Smooth muscle cell of the brain vasculature (primary cell): ENCODE measurements at places on chromosomes 12 and 14.

DNA sequence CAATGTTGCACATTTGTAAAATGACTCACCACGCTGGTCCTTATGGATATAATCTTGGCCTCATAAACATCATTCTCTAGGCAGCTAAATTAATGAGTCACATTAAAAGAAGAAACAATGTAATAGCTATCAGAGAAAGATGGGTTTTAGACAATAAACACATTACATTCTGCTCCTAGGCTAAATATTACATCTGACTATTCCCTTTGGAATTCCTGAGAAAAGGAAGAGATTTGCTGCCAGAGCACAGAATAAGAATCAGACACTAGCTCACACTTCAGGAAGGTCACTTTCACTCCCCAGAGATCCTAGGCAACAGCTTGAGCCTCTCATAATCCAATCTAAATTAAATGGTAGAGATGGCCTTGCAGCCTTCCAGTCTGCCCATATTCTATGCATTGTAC, 218.2 kb downstream of the PTPRO start:
- no peak for DNase-seq

DNA sequence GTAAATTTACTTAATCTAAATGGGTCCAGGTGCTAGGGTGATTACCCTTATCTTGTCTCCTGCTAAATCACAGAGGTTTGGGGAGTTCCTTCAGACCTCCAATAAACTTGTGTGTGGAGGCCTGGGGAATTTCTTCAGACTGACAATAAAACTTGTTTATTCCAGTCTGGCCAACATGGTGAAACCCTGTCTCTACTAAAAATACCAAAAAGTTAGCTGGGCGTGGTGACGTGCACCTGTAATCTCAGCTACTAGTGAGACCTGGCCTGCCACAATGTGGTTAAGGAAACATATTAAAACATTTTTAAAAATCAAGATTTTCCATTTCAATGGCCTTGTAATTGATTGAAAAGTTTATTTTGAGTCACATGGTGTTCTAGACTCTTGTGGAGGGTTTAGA, 126.9 kb upstream of the FGD4 start:
- no peak for DNase-seq

- no peak for DNase-seq
These were observed 106.2 kb upstream of the NAV3 start for GRCh38 chr12:77724367-77724957.

- DNase-seq = no peak
These were observed 6.6 kb downstream of the ASPG start for GRCh38 chr14:104091927-104092771.

- no peak for DNase-seq
These were observed 23.1 kb downstream of the ATP2A2 start for GRCh38 chr12:110304061-110304551.

GRCh38 chr12:118332511-118332910, 40.2 kb downstream of the TAOK3 start:
- no peak for DNase-seq

DNA sequence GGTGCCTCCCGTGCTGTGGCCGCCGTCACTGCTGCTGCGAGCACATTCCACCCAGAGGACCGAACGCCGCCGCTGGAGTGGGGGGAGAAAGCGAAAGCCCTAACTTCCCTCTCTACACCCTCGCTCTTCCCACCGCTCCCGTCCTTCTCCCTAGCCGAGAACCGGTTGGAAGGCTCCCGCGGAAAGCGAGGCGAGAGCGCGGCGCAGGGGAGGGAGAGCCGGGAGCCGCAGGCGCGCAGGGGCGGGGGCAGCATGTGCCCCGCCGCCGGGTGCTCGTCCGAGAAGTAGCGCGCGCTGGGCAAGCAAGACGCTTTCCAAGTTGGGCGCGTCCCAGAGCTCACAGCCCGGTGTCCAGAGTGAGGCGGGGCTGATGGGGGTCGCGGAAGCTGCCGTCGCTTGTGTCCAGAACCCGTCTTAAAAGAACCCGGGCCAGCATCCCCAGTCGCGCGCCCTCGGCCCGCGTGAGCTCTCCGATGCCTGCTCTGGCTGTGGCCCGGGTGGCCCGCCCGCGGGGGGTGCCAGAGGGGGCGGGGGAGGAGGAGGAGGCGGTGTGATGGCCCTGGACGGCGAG, at the start of gene TRHDE:
Gene TRHDE, plus strand, starts transcription at position 280 of the 571 bp plus-strand sequence. Its CDS starts 274 bp downstream, at position 554.
- DNase-seq = no peak

GRCh38 chr14:89674936-89675335, 257.9 kb upstream of the FOXN3 start:
- no peak for DNase-seq

- no peak for DNase-seq
These were observed 271.4 kb downstream of the RPS29 start for GRCh38 chr14:49314737-49315136.

DNA sequence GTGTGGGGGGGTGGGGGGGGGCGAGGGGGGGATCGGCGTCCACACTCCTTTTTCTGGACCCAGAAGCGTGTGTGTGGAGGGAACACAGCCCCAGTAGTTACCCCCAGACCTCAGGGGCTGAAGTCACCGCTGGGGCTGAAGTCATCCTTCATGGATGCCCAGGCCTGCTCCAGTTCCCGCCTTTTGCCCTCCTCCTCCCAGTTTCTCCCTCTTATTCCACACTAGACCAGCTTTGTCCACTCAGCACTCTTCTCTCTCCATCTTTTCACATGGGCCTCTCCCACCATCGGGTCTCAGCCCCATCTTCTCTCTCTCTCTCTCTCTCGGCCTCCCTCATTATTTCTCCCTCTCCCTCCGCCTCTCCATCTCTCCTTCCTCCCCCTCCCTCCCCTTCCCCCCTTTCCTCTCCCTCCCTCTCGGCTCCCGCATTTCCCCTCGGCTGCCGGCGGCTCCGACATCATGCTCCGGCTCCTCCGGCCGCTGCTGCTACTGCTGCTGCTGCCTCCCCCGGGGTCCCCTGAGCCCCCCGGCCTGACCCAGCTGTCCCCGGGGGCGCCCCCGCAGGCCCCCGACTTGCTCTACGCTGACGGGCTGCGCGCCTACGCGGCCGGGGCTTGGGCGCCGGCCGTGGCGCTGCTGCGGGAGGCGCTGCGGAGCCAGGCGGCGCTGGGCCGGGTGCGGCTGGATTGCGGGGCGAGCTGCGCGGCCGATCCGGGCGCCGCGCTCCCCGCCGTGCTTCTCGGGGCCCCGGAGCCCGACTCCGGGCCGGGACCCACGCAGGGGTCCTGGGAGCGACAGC, at the start of gene P3H3:
Gene P3H3, plus strand, starts transcription at position 426 of the 799 bp plus-strand sequence. Its CDS starts 34 bp downstream, at position 460.
- no peak for DNase-seq

DNA sequence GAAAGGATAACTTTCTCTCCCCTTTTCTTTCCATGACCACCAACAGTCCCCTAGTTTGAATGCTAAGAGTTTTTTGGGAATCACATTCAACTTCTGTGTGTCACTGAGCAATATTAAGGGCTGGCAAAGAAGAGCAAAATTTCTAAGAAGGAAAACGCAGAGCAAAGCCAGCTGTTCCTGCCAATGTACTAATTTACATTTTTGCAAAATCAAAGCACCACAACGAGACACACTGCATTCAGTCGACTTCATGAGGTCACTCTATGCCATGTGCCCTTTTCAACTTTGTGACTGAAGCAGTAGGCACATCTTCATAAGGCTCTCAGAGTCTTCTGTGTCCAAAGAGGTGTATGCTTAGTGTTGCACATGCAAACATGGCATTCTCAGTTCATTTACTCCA, 66.4 kb downstream of the PTPRR start:
- DNase-seq = no peak

- no peak for DNase-seq
These were observed 4.6 kb upstream of the A2ML1 start for GRCh38 chr12:8817856-8818255.

GRCh38 chr12:7361265-7361664, 57.4 kb downstream of the ACSM4 start:
- DNase-seq = no peak

GRCh38 chr14:97179573-97179972, 382.4 kb downstream of the VRK1 start:
- no peak for DNase-seq

DNA sequence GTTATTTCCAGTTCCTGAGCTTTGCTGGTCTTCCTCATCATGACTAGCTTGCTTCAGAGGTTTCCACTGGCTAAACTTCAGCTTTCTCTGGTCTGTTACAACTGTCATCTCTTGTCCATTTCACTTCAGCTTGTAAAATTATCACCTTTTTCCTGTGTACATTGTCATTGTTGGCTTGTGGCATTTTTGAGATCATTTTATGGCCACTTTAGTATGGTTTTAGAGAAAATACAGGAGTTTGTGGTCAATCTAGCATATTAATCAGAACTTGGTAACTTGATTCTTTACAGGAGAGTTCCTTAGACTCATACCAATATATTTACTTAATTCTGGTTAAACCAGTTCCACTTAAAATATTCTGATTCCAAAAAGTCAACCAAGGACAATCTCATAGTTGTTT, 235.9 kb upstream of the KITLG start:
- no peak for DNase-seq

DNA sequence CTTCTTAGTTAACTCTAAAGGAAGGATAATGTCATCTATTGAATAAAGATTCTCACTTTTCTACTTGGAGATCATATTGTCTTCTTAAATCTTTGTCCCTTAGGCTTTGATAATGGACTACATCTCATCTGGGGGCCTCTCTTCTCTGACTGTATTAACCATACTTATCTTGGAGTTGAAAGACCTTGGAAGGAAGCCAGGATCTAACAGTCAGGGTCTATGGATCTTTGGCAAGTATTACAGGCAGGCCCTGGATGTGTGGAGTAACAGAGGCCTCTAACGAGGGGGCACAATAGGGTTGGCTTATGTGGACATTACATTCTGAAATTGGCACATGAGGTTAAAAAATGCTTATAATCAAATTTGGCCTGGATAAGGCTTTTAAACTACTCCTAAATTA, 513.8 kb downstream of the NRXN3 start:
- DNase-seq = no peak

- DNase-seq = no peak
These were observed 112.9 kb downstream of the LMO3 start for GRCh38 chr12:16492820-16493797.

- DNase-seq = no peak
These were observed 705.1 kb downstream of the MED13L start for GRCh38 chr12:115572440-115572839.

- DNase-seq = no peak
These were observed 66.5 kb downstream of the ATP23 start for GRCh38 chr12:58007875-58008274.

DNA sequence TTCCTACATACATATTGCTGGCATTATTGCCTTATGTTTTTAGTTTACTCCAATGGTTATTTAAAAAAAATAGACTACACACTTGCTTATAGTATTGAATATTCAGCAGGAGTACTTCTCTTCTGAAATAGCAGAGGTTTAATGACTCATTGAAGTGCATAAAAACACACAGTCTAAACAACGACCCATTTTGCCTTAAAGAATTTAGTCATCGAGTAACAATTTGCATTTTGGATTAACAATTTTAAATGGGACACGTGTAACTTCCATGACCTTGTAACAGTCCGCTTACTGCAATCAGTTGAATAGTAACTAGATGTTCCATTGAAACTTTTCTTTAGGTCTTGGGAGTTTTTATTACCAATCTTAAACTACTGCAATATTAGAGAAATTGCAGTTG, 9.0 kb downstream of the TRHDE start:
- no peak for DNase-seq

- DNase-seq = no peak
These were observed 7.2 kb upstream of the TPI1 start for GRCh38 chr12:6860116-6860515.

DNA sequence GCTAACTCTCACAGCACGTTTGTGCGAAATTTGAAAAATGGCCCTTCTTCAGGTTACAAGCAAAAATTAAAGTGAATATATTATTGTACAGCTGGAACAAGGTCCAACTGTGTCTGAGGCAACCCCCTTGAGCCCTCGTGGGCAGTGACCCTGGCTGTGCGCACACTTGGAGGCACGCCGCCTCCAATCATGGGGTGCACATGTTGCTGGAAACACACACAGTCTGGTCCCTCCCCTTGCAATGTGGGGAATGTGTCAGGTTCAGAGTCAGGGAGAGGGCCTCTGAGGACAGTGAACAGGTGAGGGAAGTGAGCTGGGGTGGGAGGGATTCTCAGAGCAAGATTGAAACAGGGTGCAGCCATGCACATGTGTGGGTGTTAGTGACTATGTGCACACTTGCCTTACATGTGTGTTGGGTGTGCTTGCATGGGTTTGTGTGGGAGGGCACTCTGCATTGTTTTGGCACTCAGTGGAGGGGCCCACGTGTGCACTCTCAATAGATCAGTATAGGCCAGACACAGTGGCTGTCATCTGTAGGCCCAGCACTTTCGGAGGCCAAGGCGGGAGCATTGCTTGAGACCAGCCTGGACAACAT, 9.6 kb downstream of the TSPAN9 start:
- no peak for DNase-seq

GRCh38 chr14:86575141-86575540, 1045.2 kb downstream of the FLRT2 start:
- DNase-seq = no peak
